ENCODE measurements at places on chromosomes 5 and 9. TPM values are rescaled to one million over a fixed set of nuclear protein-coding genes. Genes with fewer than 3 reads are reported as not detected.

CDKN2B-AS1 gene
- 4.5 TPM for total RNA-seq

TAF11L10 gene
- total RNA-seq: not detected

PALM2AKAP2 gene
- total RNA-seq: 5.1 TPM

MYMK gene
- total RNA-seq: not detected

PPP3R2 gene
- not detected for total RNA-seq

SLC4A9 gene
- not detected for total RNA-seq

LCP2 gene
- total RNA-seq: not detected

CDK7 gene
- 61.2 TPM for total RNA-seq

ALDOB gene
- total RNA-seq: not detected

ENHO gene
- total RNA-seq: not detected

IRGM gene
- not detected for total RNA-seq

LCN9 gene
- not detected for total RNA-seq

MLANA gene
- not detected for total RNA-seq

CKMT2 gene
- total RNA-seq: 11.2 TPM

PLPP6 gene
- total RNA-seq: 7.3 TPM

REEP2 gene
- 8.4 TPM for total RNA-seq

TRIM36 gene
- total RNA-seq: 0.29 TPM

LHX6 gene
- total RNA-seq: not detected

SLC1A3 gene
- total RNA-seq: 8.3 TPM

RMRP gene
- total RNA-seq: 6,137 TPM

MELK gene
- total RNA-seq: 5.3 TPM

GFRA3 gene
- not detected for total RNA-seq

GPX8 gene
- total RNA-seq: 124 TPM

CDKN2A gene
- 39.5 TPM for total RNA-seq

KIF4B gene
- total RNA-seq: 0.15 TPM

GABRA6 gene
- not detected for total RNA-seq

ANKDD1B gene
- total RNA-seq: 1.3 TPM

CDO1 gene
- total RNA-seq: 9.0 TPM

TTC23L gene
- total RNA-seq: under 0.01 TPM

KCTD16 gene
- total RNA-seq: 0.50 TPM

OR13D1 gene
- total RNA-seq: not detected

DDX46 gene
- 31.6 TPM for total RNA-seq

PCDHA7 gene
- 0.66 TPM for total RNA-seq

TSLP gene
- total RNA-seq: 5.7 TPM

EQTN gene
- not detected for total RNA-seq

GDF9 gene
- total RNA-seq: 0.15 TPM

CCDC180 gene
- total RNA-seq: 5.5 TPM

OR1Q1 gene
- total RNA-seq: not detected

BSPRY gene
- not detected for total RNA-seq

PTPRD gene
- 13.1 TPM for total RNA-seq

ABCA1 gene
- total RNA-seq: 212 TPM

SPATA31E1 gene
- total RNA-seq: not detected

Measured in smooth muscle cell of trachea (primary cell).